ENCODE measurements at places on chromosomes 16 and 17.

DNA sequence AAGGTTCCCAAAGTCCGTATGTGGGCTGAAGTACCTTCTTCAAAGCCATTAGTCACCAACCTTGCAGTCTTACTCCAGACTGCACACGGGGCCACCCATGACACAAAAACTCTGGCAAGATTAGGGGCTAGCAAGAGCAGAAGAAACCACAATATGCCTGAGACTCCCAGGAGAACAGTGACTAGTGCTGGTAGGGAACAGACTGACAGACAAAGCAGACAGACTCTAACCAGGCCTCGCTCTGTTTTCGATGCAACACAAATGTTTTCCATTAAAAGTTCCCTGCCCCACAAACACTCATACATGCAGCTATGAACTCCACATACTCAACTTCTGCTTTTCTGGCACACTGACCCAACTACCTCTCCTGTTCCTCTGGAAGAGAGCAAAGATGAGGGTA, 102.2 kb downstream of the HIC1 start:
- no peak for DNase-seq

GRCh38 chr16:11181899-11182279, 74.1 kb downstream of the SOCS1 start:
- DNase-seq, result no peak

DNA sequence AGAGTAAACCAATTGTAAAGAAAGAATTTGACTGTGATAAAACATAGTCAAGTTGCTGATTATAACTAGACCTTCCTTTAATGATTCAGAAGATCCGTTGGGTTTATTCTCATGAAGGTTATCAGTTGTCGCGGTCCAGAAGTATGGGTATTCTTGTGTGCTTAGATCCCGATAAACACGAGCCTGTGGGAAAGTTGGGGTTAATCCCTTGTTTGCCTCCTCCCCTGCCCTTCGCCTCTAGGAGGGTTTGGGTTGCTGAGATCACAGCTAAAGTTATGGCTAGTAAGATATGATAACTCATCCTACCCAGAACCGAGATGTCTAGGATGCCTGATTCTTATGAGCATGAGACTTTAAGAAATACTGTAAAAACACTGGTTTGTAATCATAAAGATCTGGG, 66.8 kb downstream of the GPRC5B start:
- no peak for DNase-seq

GRCh38 chr17:42804918-42805367, 6.3 kb downstream of the CNTD1 start:
- DNase-seq, result no peak

DNA sequence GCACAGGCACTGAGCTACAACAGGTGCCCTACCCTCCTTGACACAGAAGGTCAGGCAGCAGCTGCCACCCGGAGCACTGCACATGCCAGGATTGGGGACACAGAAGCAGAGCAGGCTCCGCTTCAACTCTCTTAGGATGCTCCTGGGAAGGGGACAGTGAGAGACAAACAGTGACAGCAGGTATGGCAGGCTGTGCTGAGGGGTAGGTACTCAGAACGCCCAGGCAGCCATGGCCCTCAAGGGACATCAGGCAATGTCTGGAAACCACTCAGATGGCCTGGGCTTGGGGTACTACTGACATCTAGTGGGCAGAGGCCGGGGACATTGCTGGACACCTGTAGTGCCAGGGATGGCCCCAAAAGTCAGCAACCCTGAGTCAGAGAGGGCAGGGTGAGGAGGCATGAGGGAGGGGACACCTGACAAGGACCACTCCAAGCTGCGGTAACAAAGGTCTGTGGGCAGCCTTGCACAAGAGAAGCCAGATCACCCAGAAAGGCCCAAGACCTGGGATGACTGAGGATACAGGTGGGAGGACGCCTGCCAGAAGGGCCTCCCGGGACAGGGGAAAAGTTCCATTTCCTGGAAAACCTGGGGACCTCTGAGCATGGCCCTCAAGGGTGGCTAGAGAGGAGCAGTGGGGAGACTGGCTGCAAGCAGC, 21.2 kb downstream of the PEMT start:
- DNase-seq, result no peak

DNA sequence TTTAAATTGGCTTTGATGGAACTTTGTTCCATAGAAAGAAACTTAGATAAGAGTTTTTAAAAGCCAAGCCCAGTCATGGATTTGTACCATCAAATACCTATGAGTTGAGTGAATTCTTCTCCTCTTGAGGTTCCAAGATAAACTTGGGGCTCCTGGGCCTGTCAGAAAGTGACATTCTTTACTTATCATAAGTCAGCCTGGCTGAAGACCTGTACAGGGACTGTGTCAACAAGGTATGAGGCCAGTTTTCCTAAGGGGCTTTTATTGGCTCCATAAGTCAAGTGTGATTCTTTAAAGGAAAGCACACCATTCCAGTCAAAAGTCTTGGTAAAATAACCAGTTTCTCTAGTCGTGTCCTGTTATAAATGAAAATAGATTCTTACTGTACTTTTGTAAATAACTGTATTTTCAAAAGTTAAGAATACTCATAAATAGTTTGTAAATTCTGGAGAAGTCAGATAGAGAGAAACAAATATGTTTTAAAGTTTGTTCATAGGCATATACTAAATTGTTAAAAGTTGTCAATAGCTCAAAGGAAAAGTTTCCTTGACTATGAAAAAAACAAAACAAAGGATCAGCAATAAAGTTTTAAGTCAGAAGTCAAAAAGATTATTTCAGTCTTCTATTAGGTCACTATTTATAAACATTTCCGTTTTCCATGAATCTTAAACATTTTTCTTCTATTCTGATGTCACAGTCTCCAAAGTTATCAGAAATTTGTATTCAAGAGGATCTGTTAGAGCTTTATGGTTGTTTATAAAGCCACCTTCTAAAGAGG, 22.5 kb upstream of the MYO1D start:
- DNase-seq, result no peak

DNA sequence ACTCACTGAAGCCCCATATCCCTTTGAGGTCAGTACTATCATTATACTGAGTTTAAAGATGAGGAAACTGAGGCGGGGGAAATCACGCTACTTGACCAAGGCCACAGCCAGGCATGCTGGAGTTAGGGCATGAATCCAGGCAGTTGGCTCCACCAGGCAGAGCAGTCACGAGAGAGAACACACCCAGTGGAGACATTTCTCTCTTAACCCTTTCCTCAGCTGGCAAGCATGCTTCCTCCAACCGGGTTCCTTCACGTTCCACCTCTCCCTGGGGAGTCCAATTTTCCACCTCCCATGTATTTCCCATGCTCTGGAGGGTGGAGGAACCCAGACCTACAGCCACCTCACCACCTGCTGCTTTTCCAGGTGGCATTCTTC, 32.8 kb downstream of the VAC14 start:
- no peak for DNase-seq

GRCh38 chr16:72970656-72971055, 77.3 kb downstream of the ZFHX3 start:
- DNase-seq, result no peak

DNA sequence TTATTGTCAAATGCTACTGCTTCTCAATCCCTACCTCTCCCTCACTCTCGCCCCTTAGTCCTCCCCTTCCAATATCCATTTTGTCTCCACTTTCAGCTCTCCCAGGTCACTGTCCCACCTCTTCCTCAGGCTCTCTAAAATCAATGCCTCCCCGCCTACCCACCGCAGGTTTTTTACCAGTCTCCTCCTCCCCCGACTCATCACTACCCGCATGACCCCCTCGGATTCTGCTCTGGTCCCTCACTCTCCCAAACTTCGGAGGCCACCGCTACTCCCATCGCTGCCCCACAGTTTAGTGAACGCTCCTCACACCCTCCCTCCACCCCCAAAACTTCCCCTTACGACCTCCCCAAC, 513 bp downstream of the CRLF3 start:
- no peak for DNase-seq

GRCh38 chr17:58004060-58004459, 3.0 kb downstream of the SRSF1 start:
- no peak for DNase-seq

GRCh38 chr17:45218895-45219661, 2.6 kb upstream of the FMNL1 start:
- peak; percentile 80 for DNase-seq

GRCh38 chr17:71983828-71984227, 137.0 kb upstream of the SOX9 start:
- DNase-seq, result no peak

GRCh38 chr16:23575834-23576233, 18.3 kb downstream of the UBFD1 start:
- no peak for DNase-seq

GRCh38 chr16:53465606-53466280, 31.5 kb downstream of the RBL2 start:
- no peak for DNase-seq

DNA sequence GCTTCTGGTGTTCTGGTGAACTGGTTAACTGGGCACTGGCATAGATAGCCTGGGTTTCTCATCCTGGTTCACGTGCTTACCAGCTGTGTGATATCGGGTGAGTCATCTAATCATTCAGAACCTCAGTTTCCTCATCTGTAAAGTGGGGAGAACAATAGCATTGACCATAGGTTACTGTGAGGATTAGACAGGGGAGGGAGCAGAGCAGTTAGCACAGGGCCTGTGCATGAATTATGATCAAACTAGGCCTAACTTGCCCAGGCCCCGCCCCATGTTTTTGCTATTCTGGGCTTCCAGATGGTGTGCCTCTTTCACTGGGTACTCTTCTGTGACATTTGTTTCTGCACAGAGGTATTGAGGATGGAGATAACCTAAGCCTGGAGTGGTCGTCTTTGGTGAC, 4.6 kb upstream of the KLHL36 start:
- DNase-seq, result no peak

DNA sequence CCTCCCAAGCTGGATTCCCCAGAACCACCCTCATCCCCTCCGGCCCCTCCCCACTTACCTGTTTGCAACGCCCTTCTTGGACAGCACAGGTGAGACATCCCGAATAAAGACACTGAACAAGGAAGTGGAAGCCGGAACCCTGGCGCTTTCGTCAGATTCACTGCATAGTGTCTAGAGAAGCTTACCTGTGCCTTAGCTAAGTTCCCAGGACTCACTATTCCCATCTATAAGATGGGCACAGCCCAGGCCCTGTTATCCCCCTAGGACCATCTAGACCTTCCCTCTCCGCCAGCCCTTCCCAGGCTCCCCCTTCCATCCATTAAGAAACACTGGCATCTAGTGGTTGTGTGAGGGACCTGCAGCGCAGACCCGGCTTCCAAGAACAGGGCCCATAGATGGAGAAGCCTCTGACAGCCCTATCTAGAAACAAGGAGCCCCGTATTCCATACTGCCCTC, 26.9 kb upstream of the RPL38 start:
- DNase-seq, result peak; percentile 10

GRCh38 chr16:75287708-75288107, 36.3 kb upstream of the BCAR1 start:
- no peak for DNase-seq

DNA sequence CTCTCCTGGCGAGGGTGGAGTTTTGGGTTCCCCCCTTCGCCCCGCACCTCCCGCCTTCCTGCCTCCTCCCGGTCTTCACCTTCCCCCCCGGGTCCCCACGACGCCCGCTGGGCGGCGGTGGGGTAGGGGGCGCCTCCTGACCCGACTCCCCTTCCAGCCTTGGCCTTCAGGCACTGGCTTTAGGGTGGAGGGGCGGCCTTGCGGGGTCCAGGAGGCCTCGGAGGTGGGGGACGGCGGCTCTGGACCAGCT, 2.4 kb downstream of the SLC16A3 start:
- DNase-seq, result no peak

- DNase-seq, result no peak
These were observed 337.5 kb downstream of the SEC14L1 start for GRCh38 chr17:77478281-77478680.

DNA sequence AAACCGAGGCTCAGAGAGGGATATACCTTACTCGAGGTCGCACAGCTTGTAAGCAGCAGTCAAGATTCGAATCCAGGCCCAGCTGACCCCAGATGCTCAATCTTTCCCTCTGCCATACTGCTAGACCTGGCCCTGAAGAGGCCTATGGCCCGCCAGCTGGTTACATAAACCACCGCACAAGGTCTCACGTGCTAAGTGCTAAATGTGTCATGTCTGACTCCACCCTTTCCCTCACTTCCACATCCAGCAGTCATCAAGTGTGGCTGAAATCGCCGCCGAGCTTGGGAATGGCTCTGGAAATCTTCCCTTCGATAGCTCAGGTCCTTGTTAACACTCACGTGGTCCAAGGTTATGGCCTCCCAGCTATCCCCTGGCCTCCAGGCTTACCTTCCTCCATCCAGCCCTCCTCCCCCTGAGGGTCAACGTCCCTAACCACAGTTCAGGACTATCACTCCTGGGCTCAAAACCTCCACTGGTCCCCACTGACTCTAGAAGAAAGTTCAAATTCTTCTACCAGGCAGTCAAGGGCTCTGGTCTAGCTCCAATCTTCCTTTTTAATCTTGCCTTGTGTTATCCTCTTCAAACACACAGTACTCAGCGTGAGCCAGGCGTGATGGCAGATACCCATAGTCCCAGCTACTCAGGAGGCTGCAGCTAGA, 3.5 kb downstream of the ZBTB4 start:
- no peak for DNase-seq

GRCh38 chr17:40448213-40448638, 5.0 kb downstream of the IGFBP4 start:
- no peak for DNase-seq

GRCh38 chr16:15440852-15441251, 6.5 kb downstream of the BMERB1 start:
- DNase-seq, result no peak

DNA sequence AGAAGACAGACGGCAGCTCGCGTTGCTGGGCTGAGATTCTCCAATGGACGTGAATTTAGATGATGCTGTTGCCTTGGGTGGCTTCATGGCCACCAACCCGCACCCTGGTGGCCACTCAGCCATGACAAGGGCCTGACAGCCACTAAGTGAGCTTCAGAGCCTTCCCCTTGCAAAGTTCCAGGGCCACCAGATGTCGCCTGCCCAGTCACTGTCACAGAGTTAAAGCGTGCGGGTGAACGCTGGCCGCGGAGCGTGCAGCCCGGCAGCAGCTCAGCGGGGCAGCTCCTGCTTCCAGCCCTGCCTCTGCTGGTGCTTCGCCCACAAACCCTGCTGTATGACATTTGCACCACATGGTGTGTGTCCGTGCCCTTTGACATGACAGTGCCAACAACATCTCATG, 13.3 kb upstream of the KREMEN2 start:
- no peak for DNase-seq

GRCh38 chr17:27577884-27578717, 52.9 kb upstream of the LGALS9 start:
- no peak for DNase-seq

GRCh38 chr16:4086153-4086552, 30.1 kb downstream of the ADCY9 start:
- DNase-seq, result no peak

All from activated CD4-positive, alpha-beta T cell treated with anti-CD3 and anti-CD28 coated beads for 1 hour (primary cell).